ENCODE measurements at places on chromosomes 5 and 9.

- DNase-seq = no peak
Observed at GRCh38 chr5:172725273-172725672, 45.7 kb downstream of the DUSP1 start.

DNA sequence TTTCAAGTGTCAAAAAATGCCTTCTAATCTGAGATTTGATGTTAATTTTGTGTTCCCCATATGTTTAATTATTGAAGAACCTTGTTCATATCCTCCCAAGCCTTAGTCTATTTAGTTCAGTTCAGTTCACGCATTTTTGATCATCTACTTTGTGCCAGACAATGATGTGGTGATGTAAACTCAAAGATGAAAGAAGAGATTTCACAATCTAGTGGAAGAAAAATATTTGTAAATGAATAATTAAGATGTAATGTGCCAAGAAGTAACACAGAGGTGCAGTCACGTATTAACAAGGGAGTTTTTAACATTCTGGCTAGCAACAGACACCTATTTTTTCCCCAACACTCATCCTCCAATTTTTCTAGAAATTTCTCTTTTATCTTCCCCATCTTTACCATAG, 22.1 kb upstream of the KIF2A start:
- no peak for DNase-seq

DNA sequence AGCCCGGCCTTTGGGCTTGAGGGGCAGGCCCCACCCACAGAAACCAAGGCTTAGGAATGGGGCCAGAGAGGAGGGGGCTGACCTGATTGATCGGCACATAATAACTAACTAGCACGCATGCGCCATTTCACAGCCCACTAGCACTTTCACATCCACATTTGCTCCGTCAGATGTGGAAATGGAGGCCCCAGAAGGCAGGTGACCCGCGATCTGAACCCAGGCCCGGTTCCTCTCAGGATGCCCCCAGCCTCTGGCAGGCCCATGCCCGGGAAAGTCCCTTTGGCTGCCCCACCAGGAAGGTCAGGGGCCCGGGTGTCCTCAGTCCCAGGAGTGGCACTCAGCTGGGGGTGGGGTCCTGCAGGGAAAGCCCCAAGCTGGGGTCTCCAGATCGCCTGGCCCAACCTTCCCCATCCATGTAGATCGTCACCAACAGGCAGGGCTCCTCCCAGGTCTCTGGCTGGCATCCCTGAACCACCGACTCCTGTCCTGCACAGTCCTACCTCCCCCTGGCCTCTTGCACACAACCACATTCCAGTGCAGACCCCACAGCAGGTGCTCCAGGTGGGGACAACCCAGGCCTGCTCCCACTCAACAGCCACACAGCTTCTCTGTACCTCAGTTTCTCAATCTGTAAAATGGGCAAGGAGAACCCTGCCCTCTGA, 46.7 kb downstream of the VAV2 start:
- no peak for DNase-seq

- no peak for DNase-seq
Observed at GRCh38 chr9:79812099-79812498, 240.3 kb downstream of the TLE4 start.

- DNase-seq = no peak
Observed at GRCh38 chr5:94658272-94658671, 39.8 kb downstream of the SLF1 start.

DNA sequence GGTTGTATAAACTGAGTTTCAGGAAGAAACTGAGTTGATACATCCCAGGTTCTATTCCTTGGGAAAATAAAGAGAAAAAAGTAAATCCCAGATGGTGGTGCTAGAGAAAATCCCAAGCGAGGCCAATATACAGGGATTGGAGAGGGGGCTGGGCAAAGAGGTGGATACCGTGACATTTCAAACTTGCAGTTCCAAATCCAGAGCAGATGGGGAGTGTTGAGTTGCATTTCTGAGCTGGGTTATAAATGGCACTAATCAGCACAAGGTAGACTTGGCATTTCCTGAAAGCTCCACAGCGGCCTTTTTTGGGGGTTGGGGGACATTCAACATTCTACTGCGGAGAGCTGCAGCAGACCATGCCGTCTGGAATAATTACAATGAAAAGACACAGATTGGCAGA, 224.4 kb downstream of the NXNL2 start:
- DNase-seq = no peak

GRCh38 chr9:121771851-121772599, 120.6 kb downstream of the DAB2IP start:
- no peak for DNase-seq

GRCh38 chr9:134525841-134526583, 115.6 kb upstream of the COL5A1 start:
- DNase-seq = no peak

GRCh38 chr9:33133186-33133585, 34.0 kb downstream of the B4GALT1 start:
- DNase-seq = no peak

DNA sequence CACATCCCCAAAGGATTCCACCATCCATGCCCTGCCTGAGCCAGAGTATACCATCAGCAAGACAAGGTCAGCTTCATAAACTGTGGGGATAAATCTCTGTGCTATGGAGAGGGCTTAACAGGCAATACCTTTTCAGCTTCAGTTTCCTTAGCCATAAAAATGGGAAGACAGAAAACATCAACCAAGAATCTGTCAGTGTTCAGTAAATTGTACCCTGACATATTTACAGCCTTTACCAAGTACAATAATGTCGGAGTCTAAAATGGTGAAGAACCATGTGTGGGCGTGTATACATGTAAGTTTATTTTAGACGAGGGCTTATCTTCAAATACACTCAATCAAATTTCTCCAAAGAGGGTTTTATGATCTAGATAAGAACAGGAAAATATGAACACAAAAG, 94.7 kb downstream of the ELAVL2 start:
- no peak for DNase-seq
